PC-3 (cell line): ENCODE measurements at places on chromosomes 13 and 19. TPM values are rescaled to one million over a fixed set of nuclear protein-coding genes. Genes with fewer than 3 reads are reported as not detected.

DNA sequence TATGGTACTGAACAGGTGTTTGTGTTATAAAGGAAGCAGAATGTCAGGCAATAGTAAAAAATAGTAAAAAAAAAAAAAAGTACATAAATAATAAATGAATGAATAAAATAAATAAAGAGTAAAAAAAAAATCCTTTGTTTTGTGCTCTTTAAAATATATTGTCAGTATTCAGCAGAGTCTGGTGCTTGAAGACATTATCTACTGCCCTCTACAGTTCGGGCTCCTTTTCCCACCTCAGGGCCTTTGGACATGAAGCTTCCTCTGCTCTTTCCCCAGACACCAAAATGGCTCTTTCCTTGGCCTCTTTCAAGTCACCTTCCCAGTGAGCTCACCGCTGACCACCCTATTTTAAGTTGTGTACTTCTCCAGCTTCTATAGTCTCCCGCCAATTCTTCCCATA is 137.5 kb downstream of the TNFRSF19 start:
- peak; percentile 57 for DNase-seq
- no peak overlapping the region for H3K27ac ChIP-seq
- no peaks in the 10 kb centered on the region for H3K27me3 ChIP-seq

DNA sequence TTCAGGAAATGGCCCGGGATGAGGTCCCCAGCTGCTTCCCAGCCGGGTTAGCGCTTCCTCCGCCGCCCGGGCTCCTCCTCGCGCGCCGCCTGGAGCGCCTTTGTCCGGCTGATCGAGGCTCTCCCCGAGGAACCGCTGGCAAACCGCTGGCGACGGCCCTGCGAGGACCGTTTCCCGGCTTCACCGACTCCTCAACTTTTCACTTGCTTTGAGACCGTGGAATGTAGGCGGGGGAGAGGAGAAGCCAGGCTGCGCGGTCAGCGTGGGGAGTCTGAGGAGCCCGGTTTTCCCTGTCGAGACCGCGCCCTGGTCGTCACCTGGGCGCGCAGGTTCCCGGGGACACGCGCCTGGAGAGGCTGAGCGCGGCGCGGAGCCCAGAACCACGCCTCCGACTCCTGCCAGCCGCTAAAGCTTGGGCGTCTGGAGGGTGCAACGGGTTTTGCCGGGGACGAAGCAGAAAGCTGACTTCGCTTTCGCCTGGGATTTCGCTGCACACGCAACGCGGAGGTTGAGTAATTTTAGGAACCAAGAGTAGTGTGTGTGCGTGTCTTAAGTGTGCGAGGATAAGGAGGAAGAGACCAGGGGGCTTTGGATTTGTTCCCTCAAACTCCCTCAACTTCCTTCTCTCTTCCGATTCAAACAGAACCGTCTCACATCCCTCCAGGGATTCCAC is 7.3 kb upstream of the DGKH start:
- no peaks in the 10 kb centered on the region for H3K27me3 ChIP-seq
- DNase-seq: peak; percentile 58
- peak overlapping the region; percentile 53 for H3K27ac ChIP-seq
- peak overlapping the region; percentile 84 for H3K4me3 ChIP-seq
- no peaks in the 10 kb centered on the region for H3K36me3 ChIP-seq

DNA sequence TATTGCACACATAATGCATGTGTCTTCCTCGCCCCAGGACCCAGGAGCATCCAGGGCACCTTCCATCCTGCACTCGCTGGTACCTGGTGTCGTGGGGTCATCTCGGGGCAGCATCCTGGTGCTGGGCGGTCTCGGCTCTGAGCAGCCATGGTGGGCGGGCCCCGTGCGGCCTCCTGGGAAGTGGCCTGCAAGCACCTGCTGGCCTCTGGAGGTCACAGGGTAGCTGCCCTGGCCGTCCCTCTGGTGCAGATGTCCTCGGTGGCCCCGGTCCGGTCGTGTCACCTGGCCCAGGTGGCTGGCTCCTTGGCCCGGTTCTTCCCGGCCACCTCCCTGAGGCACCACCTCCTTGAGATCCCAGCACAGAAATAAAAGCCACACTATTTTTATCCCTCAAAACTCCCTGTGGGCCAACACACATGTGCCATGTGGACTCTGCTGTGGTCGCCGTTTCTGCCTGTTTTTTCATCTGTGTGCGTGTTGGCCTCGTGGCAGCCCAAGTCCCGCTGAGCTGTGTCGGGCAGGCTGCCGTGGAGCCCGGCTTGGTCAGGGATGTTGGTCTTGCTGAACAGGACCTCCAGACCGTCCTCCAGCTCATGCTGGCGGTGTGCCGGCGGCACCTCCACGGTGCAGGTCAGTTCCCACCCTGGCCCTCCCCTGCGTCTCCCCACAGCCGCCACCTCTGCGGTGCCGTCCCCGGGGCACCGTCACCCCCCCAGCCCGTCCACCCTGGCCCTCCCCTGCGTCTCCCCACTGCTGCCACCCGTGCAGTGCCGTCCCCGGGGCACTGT is 5.0 kb upstream of the GZMM start:
- H3K4me1 ChIP-seq: peaks cover 15% of the 10 kb centered on the region
- H3K4me3 ChIP-seq: no peak overlapping the region
- no peak for DNase-seq
- H3K27ac ChIP-seq: no peak overlapping the region
- no peaks in the 10 kb centered on the region for H3K27me3 ChIP-seq

DNA sequence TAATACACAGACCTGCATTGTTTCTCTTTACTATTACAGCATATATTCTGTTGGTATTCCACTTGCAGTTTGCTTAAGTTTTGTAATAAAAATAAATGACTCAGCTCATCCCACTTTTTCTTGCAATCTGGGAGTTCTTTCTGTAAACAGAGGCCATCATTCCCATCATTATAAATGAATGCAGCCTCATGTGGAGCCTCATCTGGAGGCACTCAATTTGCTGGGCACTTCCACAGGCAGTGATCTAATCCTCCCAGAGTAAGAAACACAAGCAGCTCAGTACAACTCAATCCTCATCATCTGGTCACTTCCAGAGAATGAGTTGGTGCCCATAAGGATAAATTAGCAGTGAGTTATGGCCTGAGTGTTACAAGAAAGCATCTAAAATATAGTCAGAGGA is 2801.9 kb downstream of the PCDH9 start:
- H3K27ac ChIP-seq: no peak overlapping the region
- H3K4me3 ChIP-seq: no peak overlapping the region
- H3K27me3 ChIP-seq: no peaks in the 10 kb centered on the region
- peak; percentile 5 for DNase-seq

DNA sequence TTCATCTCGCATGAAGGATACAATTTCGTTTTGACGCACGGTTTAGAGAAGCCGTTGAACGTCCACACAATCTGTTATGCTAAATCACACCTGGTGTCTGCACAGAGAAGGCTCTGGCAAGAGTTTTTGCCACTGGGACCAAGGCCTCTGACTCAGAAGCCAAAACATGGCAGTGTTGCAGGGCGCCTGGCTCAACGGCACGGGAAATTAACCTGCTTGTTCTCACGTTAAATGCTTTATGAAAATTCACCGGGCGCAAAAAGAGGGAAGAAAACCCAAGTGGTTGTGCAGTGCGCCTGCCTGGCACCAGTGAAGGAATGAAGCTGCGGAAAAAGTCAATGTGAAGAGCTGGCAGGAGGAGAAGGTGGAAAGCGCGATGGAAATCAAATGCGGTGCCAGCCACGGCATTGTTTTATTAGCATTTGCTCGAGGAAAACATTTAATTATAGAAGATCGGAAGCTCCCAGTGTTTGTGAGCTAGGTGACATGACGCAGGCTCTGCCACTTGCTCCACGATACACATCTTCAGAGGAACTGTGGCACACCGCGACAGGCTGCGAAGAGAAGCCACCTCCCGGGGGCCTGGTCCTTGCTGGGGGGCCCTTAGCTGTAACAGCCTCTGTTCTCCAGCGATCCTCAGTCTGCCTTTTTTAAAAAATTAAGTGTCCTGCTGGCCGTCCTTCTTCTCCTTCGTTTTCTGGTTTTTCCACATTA is 126.2 kb downstream of the ZIC5 start:
- H3K27me3 ChIP-seq: peaks cover 11% of the 10 kb centered on the region; the same call in 1 of the 2 replicates
- no peak overlapping the region for H3K4me3 ChIP-seq
- no peak overlapping the region for H3K27ac ChIP-seq
- no peak for DNase-seq

DNA sequence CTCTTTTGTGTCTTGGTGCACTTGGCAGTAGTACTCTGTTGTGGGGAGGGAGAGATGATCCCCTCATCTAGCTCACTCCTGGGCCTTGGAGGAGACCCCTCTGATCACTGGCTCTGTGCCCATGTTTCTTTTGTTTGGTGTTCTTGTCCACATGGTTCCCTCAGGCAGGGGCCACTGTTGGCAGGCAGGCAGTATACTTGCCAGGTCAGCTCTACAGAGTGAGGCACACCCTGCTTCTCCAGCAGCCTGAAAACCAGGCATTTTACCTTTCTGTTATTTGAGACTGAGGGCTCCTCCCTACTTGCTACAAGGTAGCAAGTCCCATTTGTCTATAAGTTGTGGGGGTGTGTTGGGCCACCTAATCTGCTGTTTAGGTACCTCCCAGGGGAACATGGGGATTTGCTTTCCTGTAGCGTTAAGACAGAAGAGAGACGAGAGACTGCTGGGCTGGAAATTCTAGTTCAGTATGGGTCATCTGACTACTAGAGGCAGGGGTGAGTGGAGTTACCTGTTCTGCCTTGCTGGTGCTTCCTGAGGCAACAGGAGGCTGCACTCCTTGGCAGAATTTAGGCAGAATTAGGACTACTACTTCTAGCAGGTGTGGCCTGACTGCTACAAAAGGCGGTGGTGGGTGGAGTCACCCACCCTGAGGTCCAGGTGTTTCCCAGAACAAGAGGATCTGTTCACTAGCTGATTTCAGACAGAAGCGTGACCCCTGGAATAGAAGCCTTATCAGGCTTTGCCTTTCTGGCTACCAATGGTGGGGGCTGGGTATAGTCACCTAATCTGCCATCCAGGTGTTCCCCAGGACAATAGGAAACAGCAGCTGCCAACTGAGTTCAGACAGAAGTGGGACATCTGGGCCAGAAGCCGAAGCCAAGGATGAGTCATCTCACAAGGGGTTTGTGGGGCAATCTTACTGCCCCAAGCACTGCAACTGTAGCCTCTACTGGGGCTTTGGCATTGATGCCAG is 843.0 kb upstream of the ATXN8OS start:
- no peaks in the 10 kb centered on the region for H3K36me3 ChIP-seq
- no peak overlapping the region for H3K27ac ChIP-seq
- H3K4me1 ChIP-seq: no peaks in the 10 kb centered on the region
- H3K4me3 ChIP-seq: no peak overlapping the region
- H3K27me3 ChIP-seq: no peaks in the 10 kb centered on the region
- no peak for DNase-seq

GRCh38 chr13:48977286-48977625 is 1.5 kb downstream of the FNDC3A start:
- H3K36me3 ChIP-seq: no peaks in the 10 kb centered on the region
- H3K4me1 ChIP-seq: peaks cover 16% of the 10 kb centered on the region
- DNase-seq: peak; percentile 3
- no peaks in the 10 kb centered on the region for H3K27me3 ChIP-seq

- no peaks in the 10 kb centered on the region for H3K27me3 ChIP-seq
- H3K36me3 ChIP-seq: no peaks in the 10 kb centered on the region
- no peak overlapping the region for H3K27ac ChIP-seq
- no peak for DNase-seq
- peaks cover 5% of the 10 kb centered on the region; the same call in 1 of the 2 replicates for H3K4me1 ChIP-seq
- H3K4me3 ChIP-seq: no peak overlapping the region
Observed at GRCh38 chr19:39949026-39949747, 14.8 kb upstream of the FCGBP start.

GRCh38 chr13:39540929-39541605 is 61.9 kb downstream of the LHFPL6 start:
- H3K27ac ChIP-seq: no peak overlapping the region
- peaks cover 16% of the 10 kb centered on the region; the same call in 1 of the 2 replicates for H3K4me1 ChIP-seq
- no peak overlapping the region for H3K4me3 ChIP-seq
- no peaks in the 10 kb centered on the region for H3K27me3 ChIP-seq

- H3K27me3 ChIP-seq: no peaks in the 10 kb centered on the region
- no peaks in the 10 kb centered on the region for H3K36me3 ChIP-seq
- no peak overlapping the region for H3K27ac ChIP-seq
- no peaks in the 10 kb centered on the region for H3K4me1 ChIP-seq
- DNase-seq: no peak
Observed at GRCh38 chr19:33462112-33462791, 59.3 kb downstream of the PEPD start.

GRCh38 chr19:45475537-45476291 is 7.9 kb downstream of the FOSB start:
- no peak overlapping the region for H3K4me3 ChIP-seq
- H3K4me1 ChIP-seq: peaks cover 2% of the 10 kb centered on the region
- H3K27ac ChIP-seq: no peak overlapping the region
- H3K27me3 ChIP-seq: no peaks in the 10 kb centered on the region

DNA sequence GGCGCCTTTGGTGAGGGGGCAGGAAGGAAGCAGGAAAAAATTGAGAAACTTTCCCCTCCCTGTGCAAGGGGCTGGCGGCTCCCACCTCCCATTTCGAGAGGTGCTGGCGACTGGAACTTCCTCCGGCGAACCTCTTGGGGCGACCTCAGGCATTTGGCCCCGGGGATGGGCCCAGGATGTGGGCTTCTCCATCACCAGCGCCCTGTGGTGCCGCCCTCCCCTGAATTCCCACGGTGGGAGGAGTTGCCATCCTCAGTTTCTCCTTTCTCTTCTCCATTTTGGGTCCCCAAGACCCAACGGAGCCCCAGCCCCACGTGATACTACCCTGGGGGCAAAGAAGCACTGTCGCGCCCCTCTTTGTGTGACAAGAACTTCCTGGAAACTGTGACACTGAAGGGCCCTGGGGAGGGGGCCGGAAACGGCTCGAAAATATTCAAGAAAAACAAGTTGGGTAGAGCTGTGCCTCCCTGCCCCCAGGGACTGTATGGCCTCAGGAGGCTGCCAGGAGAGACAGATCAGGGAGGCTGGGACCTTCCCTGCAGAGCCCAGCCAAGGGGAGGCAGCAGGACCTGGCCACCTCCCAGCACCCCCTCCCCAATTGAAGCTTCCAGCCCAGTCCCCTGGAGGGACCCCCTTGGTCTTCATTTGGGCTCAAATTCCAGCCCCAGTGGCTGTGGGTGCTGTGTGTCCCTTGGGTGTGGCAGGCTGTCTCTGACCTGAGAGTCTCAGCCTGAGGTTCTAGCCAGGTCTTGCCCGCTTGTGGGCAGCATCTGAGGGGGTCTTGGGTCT is 16.2 kb upstream of the AP1M2 start:
- no peak for DNase-seq
- H3K27ac ChIP-seq: no peak overlapping the region
- H3K27me3 ChIP-seq: no peaks in the 10 kb centered on the region
- H3K4me3 ChIP-seq: peak overlapping the region; percentile 92
- H3K4me1 ChIP-seq: peaks cover 18% of the 10 kb centered on the region

GRCh38 chr13:59391696-59392095 is 772.0 kb downstream of the DIAPH3 start:
- no peaks in the 10 kb centered on the region for H3K4me1 ChIP-seq
- H3K27me3 ChIP-seq: no peaks in the 10 kb centered on the region
- no peaks in the 10 kb centered on the region for H3K36me3 ChIP-seq
- no peak overlapping the region for H3K4me3 ChIP-seq
- DNase-seq: peak; percentile 62
- no peak overlapping the region for H3K27ac ChIP-seq

GRCh38 chr13:99182439-99182838 is 18.2 kb upstream of the UBAC2 start:
- H3K27ac ChIP-seq: no peak overlapping the region
- no peaks in the 10 kb centered on the region for H3K27me3 ChIP-seq
- no peak overlapping the region for H3K4me3 ChIP-seq
- no peaks in the 10 kb centered on the region for H3K36me3 ChIP-seq

- H3K36me3 ChIP-seq: no peaks in the 10 kb centered on the region
- H3K27ac ChIP-seq: no peak overlapping the region
- H3K4me3 ChIP-seq: no peak overlapping the region
- no peaks in the 10 kb centered on the region for H3K27me3 ChIP-seq
- no peak for DNase-seq
- H3K4me1 ChIP-seq: peaks cover 3% of the 10 kb centered on the region; the same call in 1 of the 2 replicates
Observed at GRCh38 chr13:32026623-32027022, 5.0 kb upstream of the FRY start.

The EPS8L1 gene
- 75.3 and 75.8 TPM in 2 replicates for total RNA-seq

The ZNF296 gene
- 0.52 and 2.4 TPM in 2 replicates for total RNA-seq

The GSX1 gene
- not detected in 2 replicates for total RNA-seq
